PC-3 (cell line): ENCODE measurements at places on chromosomes 13 and 19. TPM values are rescaled to one million over a fixed set of nuclear protein-coding genes. Genes with fewer than 3 reads are reported as not detected.
A peak's percentile ranks its signal among the peaks of the same experiment; 100 is the strongest.

Gene TPTE2
- not detected in 2 replicates for total RNA-seq

Gene CEACAM21
- total RNA-seq = not detected in 2 replicates

Gene FGF21
- not detected in 2 replicates for total RNA-seq

Gene PDX1
- 0.17 TPM in 1 of 2 replicates, not detected in the other for total RNA-seq

Gene CEACAM8
- not detected in 2 replicates for total RNA-seq

Gene ZNF419
- total RNA-seq = 16.5 and 22.3 TPM in 2 replicates

Gene APOE
- 2.7 and 3.6 TPM in 2 replicates for total RNA-seq

Gene NLRP9
- total RNA-seq = not detected in 2 replicates

Gene VSTM1
- not detected in 2 replicates for total RNA-seq

Gene C19orf25
- total RNA-seq = 45.0 and 54.9 TPM in 2 replicates

Gene CCDC9
- 8.3 and 12.4 TPM in 2 replicates for total RNA-seq

DNA sequence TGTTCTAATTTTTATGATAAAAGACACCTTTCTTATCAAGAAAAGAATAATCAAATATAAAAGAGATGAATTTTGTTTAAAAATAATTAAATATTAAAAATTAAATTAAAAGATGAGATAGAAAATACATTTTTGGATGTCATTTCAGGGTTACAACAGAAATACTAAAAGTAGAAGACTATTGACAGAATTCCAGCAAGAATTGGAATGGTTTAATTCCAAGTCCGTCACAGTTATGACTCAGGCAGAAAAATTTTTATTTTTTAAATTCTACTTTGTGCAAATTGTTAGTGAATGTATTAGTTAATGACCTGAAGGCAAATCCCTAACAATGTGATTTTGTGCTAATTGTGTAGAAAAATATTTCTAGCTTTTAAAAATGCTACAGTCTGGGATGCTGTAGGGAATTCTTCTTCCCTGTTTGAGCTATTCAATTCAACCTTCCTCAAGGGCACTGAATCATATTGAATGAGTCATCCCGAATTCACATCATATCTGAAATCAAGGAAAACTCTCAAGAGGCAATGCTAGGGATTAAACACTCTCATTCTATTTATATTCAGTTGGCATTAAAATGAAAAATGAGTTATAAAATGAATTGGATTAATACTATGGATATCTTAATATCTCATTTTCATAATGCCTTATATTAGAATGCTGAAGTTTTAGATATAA lies 633.5 kb upstream of the ATXN8OS start:
- no peak overlapping the region for H3K27ac ChIP-seq
- H3K27me3 ChIP-seq = no peaks in the 10 kb centered on the region
- no peaks in the 10 kb centered on the region for H3K4me1 ChIP-seq
- no peaks in the 10 kb centered on the region for H3K36me3 ChIP-seq
- H3K4me3 ChIP-seq = no peak overlapping the region

DNA sequence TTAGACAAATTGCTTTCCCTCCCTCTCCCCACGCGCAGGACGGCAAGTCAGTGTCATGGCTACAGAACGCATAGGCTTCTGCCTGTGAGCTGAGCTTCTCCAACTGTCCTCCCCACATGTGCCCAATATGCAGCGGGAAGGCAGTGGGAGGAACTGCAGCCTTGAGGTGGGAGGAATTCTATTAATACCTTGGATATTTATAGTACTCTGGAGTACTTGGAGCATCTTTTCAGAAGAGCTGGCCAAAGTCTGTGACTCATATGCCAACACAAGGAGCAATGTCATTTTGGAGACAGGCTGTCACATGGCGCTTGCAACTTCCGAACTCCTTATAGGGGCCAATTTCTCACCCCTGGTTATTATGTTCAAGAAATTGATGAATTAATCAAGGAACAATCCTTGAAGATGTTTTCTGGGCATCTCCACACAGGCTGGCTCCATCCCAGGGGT lies 245.0 kb upstream of the SERP2 start:
- no peak overlapping the region for H3K27ac ChIP-seq
- H3K27me3 ChIP-seq = no peaks in the 10 kb centered on the region
- H3K36me3 ChIP-seq = no peaks in the 10 kb centered on the region
- DNase-seq = no peak
- no peak overlapping the region for H3K4me3 ChIP-seq

- H3K4me1 ChIP-seq = no peaks in the 10 kb centered on the region
- H3K27me3 ChIP-seq = no peaks in the 10 kb centered on the region
- no peak overlapping the region for H3K4me3 ChIP-seq
- H3K36me3 ChIP-seq = no peaks in the 10 kb centered on the region
Observed at GRCh38 chr13:102792396-102792795, 6.4 kb downstream of the POGLUT2 start.

DNA sequence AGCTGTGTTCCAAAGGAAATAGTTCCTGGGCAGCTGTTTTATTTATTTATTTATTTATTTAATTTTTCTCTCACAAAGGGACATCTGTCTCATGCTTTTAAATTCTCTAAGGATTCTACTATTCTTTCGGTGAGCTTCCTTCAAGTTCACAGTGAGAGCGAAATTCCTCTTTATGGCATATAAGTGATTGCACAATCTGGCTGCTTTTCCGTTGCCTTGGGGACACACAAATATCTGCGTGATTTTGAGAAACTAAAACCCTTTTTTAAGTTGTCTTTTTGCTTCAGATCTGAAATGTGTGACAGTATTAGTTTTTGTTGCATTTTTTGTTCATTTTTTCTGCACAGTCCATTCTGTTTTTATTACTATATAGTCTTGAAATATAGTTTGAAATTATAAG lies 19.2 kb downstream of the ZNF486 start:
- H3K36me3 ChIP-seq = no peaks in the 10 kb centered on the region
- H3K27me3 ChIP-seq = no peaks in the 10 kb centered on the region
- no peak overlapping the region for H3K27ac ChIP-seq
- DNase-seq = no peak
- no peak overlapping the region for H3K4me3 ChIP-seq

GRCh38 chr19:48624791-48625723 lies 5.8 kb downstream of the SPHK2 start:
- no peak overlapping the region for H3K27ac ChIP-seq
- H3K4me3 ChIP-seq = no peak overlapping the region
- H3K4me1 ChIP-seq = 0 out of 2 replicates have a peak, but pooled peaks cover 2% of the 10 kb centered on the region
- no peak for DNase-seq
- no peaks in the 10 kb centered on the region for H3K27me3 ChIP-seq

GRCh38 chr13:28753208-28753892 lies 34.6 kb upstream of the SLC46A3 start:
- peak; percentile 92 for DNase-seq
- peak overlapping the region; percentile 76 for H3K27ac ChIP-seq
- H3K36me3 ChIP-seq = no peaks in the 10 kb centered on the region
- peak overlapping the region; percentile 44; the same call in 1 of the 2 replicates for H3K4me3 ChIP-seq

GRCh38 chr13:97561182-97561581 lies 127.2 kb downstream of the RAP2A start:
- no peak overlapping the region for H3K4me3 ChIP-seq
- no peaks in the 10 kb centered on the region for H3K4me1 ChIP-seq
- H3K36me3 ChIP-seq = no peaks in the 10 kb centered on the region
- DNase-seq = no peak

- no peak overlapping the region for H3K27ac ChIP-seq
- DNase-seq = no peak
- H3K36me3 ChIP-seq = no peaks in the 10 kb centered on the region
- no peak overlapping the region for H3K4me3 ChIP-seq
- no peaks in the 10 kb centered on the region for H3K4me1 ChIP-seq
Observed at GRCh38 chr13:30382836-30383525, 39.3 kb upstream of the UBE2L5 start.

DNA sequence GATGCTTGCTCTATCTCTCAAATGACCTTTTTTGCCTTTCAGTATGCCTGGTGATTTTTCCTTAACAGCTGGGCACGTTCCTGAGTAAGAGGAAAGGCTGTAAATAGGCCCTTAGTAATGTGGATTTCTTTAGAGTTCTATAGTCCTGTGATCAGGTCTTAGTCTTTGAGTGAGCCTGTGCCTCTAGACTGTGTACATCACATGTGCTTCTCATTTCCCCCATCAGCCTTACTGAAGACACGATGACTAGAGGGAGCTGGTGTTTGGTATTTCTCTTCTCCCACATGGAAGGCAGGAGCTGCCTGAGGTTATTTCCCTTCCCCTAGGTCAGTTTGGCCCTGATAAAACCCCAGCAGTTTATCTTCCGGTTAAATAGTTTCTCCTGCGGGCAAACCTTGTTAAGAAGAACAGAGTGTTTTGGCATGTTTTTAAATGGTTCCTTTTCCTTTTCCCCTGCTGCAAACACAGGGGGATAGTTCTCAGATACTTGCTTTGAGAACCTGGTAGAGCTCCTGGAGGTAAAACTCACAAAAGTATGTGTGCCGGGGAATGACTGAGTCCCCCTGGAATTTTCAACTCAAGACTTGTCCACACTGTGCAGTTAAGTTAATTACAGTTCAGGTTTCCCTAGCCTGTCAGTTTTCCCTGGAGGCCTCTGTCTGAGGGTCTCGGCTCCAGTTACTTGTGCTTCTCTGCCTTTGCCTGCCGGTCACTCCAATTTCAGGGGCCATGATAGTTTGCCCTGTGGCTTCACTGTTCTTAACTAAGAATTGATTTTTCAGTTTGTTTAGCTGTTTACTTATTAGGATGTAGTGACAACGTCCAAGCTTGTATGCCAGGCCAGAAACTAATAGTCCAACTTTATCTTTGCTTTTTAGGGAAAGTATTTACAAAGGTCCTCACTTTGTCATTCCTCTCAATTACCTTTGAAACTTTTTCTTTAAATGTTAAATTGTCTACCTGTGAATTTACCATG lies 94.4 kb downstream of the URI1 start:
- peaks cover 2% of the 10 kb centered on the region; the same call in 1 of the 2 replicates for H3K4me1 ChIP-seq
- H3K36me3 ChIP-seq = peaks cover 7% of the 10 kb centered on the region
- no peak overlapping the region for H3K27ac ChIP-seq
- no peak for DNase-seq
- H3K4me3 ChIP-seq = no peak overlapping the region

GRCh38 chr19:48170817-48171347 lies 402 bp downstream of the ZSWIM9 start:
- H3K4me1 ChIP-seq = peaks cover 10% of the 10 kb centered on the region; the same call in 1 of the 2 replicates
- H3K4me3 ChIP-seq = peak overlapping the region; percentile 99
- DNase-seq = no peak
- H3K27me3 ChIP-seq = no peaks in the 10 kb centered on the region
- no peaks in the 10 kb centered on the region for H3K36me3 ChIP-seq
- H3K27ac ChIP-seq = no peak overlapping the region

DNA sequence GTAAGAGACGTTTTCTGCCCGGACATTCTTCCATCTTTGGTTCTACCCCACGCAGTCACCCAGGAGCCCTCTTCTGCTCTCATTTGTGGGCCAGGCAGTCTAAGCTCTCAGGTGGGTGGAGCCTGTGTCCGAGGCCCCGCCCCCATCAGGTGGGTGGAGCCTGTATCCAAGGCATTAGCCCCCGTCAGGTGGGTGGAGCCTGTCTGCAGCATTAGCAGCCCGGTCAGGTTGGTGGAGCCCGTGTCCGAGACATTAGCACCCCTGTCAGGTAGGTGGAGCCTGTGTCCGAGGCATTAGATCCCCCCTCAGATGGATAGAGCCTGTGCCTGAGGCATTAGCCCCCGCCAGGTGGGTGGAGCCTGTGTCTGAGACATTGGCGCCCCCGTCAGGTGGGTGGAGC lies 45.5 kb upstream of the C13orf46 start:
- H3K4me1 ChIP-seq = peaks cover 6% of the 10 kb centered on the region; the same call in 1 of the 2 replicates
- no peaks in the 10 kb centered on the region for H3K27me3 ChIP-seq
- H3K36me3 ChIP-seq = no peaks in the 10 kb centered on the region
- no peak overlapping the region for H3K4me3 ChIP-seq
- H3K27ac ChIP-seq = no peak overlapping the region

GRCh38 chr19:39112338-39112890 lies 13.2 kb upstream of the PAK4 start:
- H3K4me3 ChIP-seq = no peak overlapping the region
- H3K27ac ChIP-seq = peak overlapping the region; percentile 97
- peaks cover 11% of the 10 kb centered on the region for H3K4me1 ChIP-seq
- no peaks in the 10 kb centered on the region for H3K27me3 ChIP-seq
- peak; percentile 87 for DNase-seq

DNA sequence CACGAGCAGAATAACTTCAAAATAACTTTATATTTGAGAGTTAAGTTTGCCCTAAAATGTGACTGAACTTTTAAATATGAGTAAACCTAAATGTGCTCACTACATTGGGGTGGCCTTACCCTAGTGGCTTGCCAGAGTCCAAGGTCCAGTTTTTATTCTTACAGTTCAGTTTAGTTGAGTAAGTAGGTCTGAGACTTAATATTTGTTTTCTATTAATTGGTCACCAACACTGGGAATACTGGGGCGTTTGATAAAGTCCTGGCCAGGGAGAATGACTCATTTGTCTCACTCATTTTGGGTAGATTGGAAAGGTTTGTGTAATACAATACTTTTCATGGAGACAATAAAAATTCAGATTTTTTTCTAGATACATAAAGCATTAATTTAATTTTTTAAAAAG lies 127.8 kb upstream of the SPATA13 start:
- H3K27ac ChIP-seq = no peak overlapping the region
- H3K4me3 ChIP-seq = no peak overlapping the region
- peak; percentile 38 for DNase-seq

GRCh38 chr13:40220299-40220935 lies 446.0 kb downstream of the FOXO1 start:
- no peaks in the 10 kb centered on the region for H3K36me3 ChIP-seq
- H3K27me3 ChIP-seq = no peaks in the 10 kb centered on the region
- no peak for DNase-seq
- no peak overlapping the region for H3K4me3 ChIP-seq
- no peak overlapping the region for H3K27ac ChIP-seq

DNA sequence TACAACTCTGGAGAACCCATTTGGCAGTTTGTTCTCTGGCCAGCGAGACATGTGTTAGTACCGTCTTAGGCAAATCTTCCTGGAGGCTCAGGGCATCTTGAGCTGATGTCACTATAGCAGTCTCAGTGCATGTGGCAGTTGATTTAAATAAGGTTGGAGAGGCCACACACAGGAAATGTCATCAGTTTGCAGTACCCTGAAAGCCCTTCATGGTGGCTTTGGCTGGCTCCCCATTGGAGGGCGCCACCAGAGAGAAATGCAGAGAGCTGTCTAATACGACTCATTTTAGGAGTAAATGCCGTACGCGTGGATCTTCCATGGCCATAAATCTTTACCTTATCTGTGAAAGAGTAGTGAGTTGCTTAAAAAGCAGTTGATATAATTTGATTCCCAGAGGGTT lies 163.1 kb downstream of the STK24 start:
- H3K36me3 ChIP-seq = no peaks in the 10 kb centered on the region
- H3K4me3 ChIP-seq = no peak overlapping the region
- H3K4me1 ChIP-seq = peaks cover 16% of the 10 kb centered on the region

- no peak overlapping the region for H3K27ac ChIP-seq
- peaks cover 53% of the 10 kb centered on the region for H3K27me3 ChIP-seq
- no peaks in the 10 kb centered on the region for H3K36me3 ChIP-seq
- H3K4me1 ChIP-seq = no peaks in the 10 kb centered on the region
Observed at GRCh38 chr13:25167382-25168174, 4.5 kb downstream of the AMER2 start.

DNA sequence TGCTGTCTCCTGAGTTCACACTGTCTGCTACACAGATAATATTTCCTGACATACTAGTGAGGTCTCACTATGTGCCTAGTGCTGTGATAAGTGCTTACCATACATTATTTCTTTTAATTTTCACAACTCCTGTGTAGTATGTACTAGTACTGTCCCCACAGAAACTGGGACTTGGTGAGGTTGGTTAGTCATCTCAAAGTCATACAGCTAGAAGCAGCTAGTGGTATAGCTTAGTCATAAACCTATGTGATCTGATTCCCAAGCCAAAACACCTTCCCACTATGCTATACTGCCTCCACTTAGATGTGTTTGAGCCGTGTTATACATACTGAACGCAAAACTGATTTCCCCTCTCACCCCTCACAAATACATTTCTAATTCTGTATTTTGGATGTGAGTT lies 10.5 kb downstream of the MTMR6 start:
- H3K4me1 ChIP-seq = peaks cover 9% of the 10 kb centered on the region
- no peak overlapping the region for H3K27ac ChIP-seq
- H3K27me3 ChIP-seq = no peaks in the 10 kb centered on the region
- peak; percentile 70 for DNase-seq
- no peak overlapping the region for H3K4me3 ChIP-seq
- peaks cover 11% of the 10 kb centered on the region for H3K36me3 ChIP-seq

- H3K27me3 ChIP-seq = no peaks in the 10 kb centered on the region
- H3K27ac ChIP-seq = peak overlapping the region; percentile 99
- H3K36me3 ChIP-seq = no peaks in the 10 kb centered on the region
Observed at GRCh38 chr13:21033212-21033840, 28.1 kb downstream of the LATS2 start.
